ENCODE measurements at places on chromosomes 3 and 15.

DNA sequence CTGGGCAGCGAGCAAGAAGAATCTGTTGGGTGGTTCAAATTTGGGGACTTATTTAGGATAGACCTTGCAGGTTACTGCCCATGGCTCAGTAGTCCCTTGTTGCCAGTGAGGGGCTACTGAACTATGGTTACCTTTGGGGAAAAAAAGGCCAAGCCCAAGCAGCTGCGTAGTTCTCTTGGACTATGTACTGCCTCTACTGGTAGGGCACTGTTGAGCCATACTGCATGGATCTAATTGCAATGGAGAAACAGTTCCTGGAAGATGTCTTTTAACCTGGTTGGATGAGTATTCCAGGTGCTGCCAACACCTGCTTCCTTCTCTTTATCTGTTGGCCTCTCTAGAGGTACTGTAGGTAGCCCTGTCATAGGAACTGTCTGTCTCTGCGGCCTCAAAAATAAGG is 671.9 kb upstream of the CBLB start:
- H3K4me1 ChIP-seq, result no peaks in the 10 kb centered on the region
- H3K27me3 ChIP-seq, result no peaks in the 10 kb centered on the region
- no peak for DNase-seq
- H3K27ac ChIP-seq, result no peak overlapping the region
- no peak overlapping the region for H3K4me3 ChIP-seq

GRCh38 chr15:31223478-31224350 is 102.9 kb upstream of the KLF13 start:
- DNase-seq, result no peak
- no peaks in the 10 kb centered on the region for H3K36me3 ChIP-seq
- H3K27me3 ChIP-seq, result no peaks in the 10 kb centered on the region
- peak overlapping the region; percentile 66 for H3K27ac ChIP-seq
- H3K4me3 ChIP-seq, result no peak overlapping the region
- H3K4me1 ChIP-seq, result peaks cover 9% of the 10 kb centered on the region

DNA sequence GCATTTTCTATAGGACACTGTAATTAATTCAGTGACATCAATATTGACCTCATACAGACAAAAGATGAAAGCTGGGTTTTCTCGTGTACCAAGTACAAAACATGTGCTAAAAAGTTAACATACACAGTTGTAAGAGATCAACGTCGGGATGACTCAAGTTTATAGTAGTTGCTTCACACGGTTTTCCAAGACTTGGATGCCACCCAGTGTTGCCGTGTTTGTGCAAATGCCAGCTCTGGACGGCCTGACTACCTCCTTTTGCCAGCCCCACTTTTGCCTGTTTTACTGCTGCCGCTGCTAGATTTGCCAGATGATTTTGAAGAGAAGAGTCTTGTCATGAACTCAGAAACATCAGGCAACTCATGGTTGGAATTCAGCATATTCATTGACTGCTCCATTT is 17.6 kb downstream of the EMC7 start:
- peaks cover 56% of the 10 kb centered on the region for H3K36me3 ChIP-seq
- no peaks in the 10 kb centered on the region for H3K27me3 ChIP-seq
- no peak for DNase-seq
- no peak overlapping the region for H3K4me3 ChIP-seq
- no peak overlapping the region for H3K27ac ChIP-seq

DNA sequence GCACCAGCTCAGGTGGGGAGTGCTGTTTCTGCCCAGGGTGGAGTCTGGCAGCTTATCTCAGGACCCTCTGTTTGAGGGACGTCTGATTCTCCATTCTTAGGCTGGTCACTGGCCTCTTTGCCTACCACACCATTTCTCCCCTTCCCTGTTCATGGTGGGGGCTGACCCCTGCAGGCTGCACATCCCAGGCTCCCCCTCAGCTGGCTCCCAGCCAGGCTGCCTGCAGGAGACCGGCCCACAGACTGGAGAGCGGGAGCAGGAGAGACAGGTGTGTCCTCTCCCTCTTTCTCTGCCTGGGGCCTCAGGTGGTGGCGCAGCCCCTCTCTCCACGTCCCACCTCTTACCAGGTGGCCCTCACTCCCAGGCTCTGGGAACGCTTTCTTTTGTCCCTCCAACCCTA is 60.8 kb downstream of the RAB11A start:
- H3K36me3 ChIP-seq, result no peaks in the 10 kb centered on the region
- H3K27me3 ChIP-seq, result peaks cover 21% of the 10 kb centered on the region
- H3K27ac ChIP-seq, result no peak overlapping the region
- no peak overlapping the region for H3K4me3 ChIP-seq
- H3K4me1 ChIP-seq, result no peaks in the 10 kb centered on the region

GRCh38 chr15:35047528-35047927 is 37.6 kb downstream of the NANOGP8 start:
- H3K4me3 ChIP-seq, result no peak overlapping the region
- H3K36me3 ChIP-seq, result peaks cover under 1% of the 10 kb centered on the region
- H3K27me3 ChIP-seq, result no peaks in the 10 kb centered on the region
- DNase-seq, result no peak
- H3K4me1 ChIP-seq, result no peaks in the 10 kb centered on the region

DNA sequence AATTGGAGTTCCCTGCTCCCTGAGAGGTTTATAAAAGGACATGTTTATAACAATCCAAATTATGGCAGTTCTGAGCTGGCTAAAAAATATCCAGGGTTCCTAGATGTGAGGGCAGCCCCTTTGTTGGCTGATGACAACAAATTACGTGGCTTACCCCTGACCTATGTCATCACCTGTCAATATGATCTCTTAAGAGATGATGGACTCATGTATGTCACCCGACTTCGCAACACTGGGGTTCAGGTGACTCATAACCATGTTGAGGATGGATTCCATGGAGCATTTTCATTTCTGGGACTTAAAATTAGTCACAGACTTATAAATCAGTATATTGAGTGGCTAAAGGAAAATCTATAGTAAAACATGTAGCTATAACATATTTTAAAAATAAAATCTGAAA is 13.9 kb downstream of the AADAC start:
- no peak overlapping the region for H3K4me3 ChIP-seq
- no peaks in the 10 kb centered on the region for H3K4me1 ChIP-seq
- H3K27me3 ChIP-seq, result peaks cover 52% of the 10 kb centered on the region
- no peak overlapping the region for H3K27ac ChIP-seq
- no peak for DNase-seq

DNA sequence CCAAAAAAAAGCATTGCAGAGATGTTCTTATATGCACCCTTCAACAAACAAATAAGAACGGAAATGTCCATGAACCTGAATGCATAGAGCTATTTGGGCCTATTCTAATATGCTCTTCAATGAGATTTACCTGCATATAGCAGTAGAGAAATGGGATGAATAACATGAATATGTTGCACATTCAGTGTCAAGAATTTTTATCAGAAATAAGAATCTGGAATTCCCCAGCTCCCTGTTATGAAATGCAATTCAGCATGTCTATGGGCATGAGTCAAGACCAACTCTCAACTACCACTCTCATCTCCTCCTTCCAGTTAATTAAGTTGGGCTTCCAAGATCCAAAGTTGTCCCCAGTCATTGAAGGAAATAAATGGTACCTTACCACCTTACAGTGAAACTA is 133.7 kb upstream of the ALCAM start:
- no peak overlapping the region for H3K4me3 ChIP-seq
- H3K36me3 ChIP-seq, result no peaks in the 10 kb centered on the region
- H3K4me1 ChIP-seq, result no peaks in the 10 kb centered on the region
- H3K27ac ChIP-seq, result no peak overlapping the region

- peaks cover 9% of the 10 kb centered on the region for H3K27me3 ChIP-seq
- H3K4me3 ChIP-seq, result peak overlapping the region; percentile 64
- peaks cover 6% of the 10 kb centered on the region for H3K36me3 ChIP-seq
- DNase-seq, result peak; percentile 66
- no peak overlapping the region for H3K27ac ChIP-seq
Measured at GRCh38 chr3:58568572-58569286, 8.5 kb downstream of the FAM107A start.

DNA sequence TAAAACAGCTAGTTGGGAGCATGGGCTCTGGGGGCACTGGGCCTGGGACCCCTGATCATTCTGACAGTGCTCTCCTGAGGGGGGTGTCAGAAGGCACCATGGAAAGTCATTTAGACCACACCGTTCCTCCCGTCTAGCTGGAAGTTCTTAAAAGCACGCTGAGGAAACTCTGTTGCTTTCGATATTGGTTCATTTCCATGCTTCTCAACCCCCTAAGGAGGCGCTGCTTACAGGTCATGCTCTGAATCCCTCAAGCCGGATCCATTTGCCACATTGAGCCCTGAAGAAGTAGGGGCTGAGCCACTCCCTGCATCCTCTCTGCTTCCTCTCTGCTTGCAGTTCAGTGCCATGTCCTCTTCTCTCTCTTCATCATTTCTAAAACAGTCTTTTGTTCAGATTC is 187.2 kb downstream of the CACNA2D3 start:
- H3K27me3 ChIP-seq, result no peaks in the 10 kb centered on the region
- H3K4me3 ChIP-seq, result no peak overlapping the region
- H3K4me1 ChIP-seq, result no peaks in the 10 kb centered on the region

DNA sequence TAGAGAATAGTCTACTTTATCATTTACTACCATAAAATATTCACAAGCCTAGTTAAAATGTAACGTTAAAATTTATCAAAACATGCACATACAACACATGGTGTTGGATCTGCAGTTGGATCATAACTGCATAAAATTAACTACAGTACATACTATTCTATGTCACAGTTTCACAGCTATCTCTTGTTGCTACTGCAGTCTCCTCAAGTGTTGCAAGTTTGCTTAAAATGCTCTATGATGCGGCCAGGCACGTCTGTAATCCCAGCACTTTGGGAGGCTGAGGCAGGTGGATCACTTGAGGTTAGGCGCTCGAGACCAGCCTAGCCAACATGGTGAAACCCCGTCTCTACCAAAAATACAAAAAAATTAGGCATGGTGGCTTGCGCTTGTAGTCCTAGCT is 10.3 kb downstream of the PPP1R2 start:
- DNase-seq, result no peak
- peaks cover 48% of the 10 kb centered on the region for H3K36me3 ChIP-seq
- H3K27ac ChIP-seq, result peak overlapping the region; percentile 29
- no peaks in the 10 kb centered on the region for H3K27me3 ChIP-seq
- H3K4me3 ChIP-seq, result peak overlapping the region; percentile 16
- peaks cover 42% of the 10 kb centered on the region for H3K4me1 ChIP-seq

DNA sequence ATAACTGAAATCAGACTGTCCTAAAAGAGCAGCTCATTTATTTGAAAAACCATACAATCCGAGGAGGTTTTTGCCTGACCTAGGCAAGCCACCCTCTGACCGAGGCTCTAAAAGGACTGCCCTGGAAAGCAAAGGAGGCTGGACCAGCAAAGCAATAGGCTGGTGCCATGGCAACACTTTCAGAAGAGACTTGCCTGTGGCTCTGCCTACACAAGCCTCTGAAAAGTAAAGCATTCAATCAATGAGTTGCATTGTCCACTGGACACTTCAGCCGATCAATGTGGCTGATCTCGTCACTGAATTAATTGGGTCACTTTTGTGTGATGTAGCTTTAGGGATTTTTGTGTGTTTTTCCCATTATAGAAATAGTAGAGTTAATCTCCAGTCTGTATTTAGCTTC is 99.1 kb upstream of the SEMA6D start:
- no peaks in the 10 kb centered on the region for H3K36me3 ChIP-seq
- no peak overlapping the region for H3K4me3 ChIP-seq
- no peak for DNase-seq

DNA sequence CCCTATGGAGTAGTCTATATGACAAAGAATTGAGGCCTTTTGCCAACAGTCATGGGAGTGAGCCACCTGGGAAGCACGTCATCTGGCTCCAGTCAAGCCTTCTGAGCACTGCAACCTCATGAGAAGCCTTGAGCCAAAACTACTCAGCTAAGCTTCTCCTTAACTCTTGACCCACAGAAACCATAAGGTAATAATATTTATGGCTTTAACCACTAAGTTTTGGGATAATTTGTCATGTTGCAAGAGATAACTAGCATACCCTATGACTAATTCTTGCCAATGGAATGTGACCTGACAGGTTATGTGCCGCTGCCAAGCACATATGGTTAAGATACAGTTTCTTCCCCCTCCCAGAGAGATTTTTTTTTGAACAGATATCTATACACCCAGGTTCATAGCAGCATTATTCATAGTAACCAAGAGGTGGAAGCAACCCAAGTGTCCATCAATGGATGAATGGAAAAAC is 11.8 kb upstream of the SLC6A11 start:
- H3K27ac ChIP-seq, result no peak overlapping the region
- no peak for DNase-seq
- H3K4me1 ChIP-seq, result no peaks in the 10 kb centered on the region
- peaks cover 23% of the 10 kb centered on the region for H3K27me3 ChIP-seq
- no peak overlapping the region for H3K4me3 ChIP-seq
- no peaks in the 10 kb centered on the region for H3K36me3 ChIP-seq

GRCh38 chr15:57866149-57866736 is 159.7 kb downstream of the POLR2M start:
- no peak overlapping the region for H3K4me3 ChIP-seq
- peak; percentile 9 for DNase-seq
- H3K27me3 ChIP-seq, result peaks cover 18% of the 10 kb centered on the region
- no peaks in the 10 kb centered on the region for H3K36me3 ChIP-seq

DNA sequence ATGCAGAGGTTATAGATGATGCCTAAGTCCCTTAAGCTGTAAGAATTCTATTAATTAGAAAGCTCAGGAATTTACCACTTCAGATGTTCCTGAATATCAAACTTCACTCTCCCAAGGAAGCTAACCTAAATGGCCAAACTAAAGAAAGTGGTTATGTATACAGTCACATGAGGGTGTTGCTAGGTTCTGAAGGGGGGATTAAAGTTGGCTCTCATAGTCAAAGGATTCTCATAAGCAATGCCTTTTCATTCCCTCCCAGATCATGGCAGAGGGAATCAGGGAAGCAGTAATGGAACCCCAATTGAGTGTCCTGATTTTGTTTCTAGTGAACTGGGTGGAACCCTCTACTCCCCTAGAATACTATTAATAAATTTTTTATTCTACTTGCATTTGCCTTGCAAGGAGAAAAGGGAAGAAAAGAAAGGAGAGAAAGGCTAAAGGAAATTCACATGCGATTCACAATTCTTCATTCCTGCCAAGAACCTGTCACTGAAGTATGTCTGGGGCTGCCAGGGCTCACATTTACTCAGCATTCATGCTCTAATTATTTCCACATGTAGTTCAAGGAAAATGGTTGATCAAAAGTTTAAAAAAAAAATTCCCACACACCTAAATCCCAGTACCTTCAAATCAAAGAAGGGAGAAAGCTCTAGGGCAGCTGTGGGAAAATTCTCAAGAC is 25.1 kb downstream of the FSTL1 start:
- H3K27ac ChIP-seq, result no peak overlapping the region
- no peaks in the 10 kb centered on the region for H3K4me1 ChIP-seq
- H3K36me3 ChIP-seq, result no peaks in the 10 kb centered on the region
- DNase-seq, result no peak
- H3K4me3 ChIP-seq, result no peak overlapping the region

- H3K36me3 ChIP-seq, result no peaks in the 10 kb centered on the region
- no peaks in the 10 kb centered on the region for H3K27me3 ChIP-seq
- no peaks in the 10 kb centered on the region for H3K4me1 ChIP-seq
- no peak overlapping the region for H3K4me3 ChIP-seq
- no peak for DNase-seq
- no peak overlapping the region for H3K27ac ChIP-seq
Measured at GRCh38 chr3:176663837-176664831, 533.1 kb downstream of the TBL1XR1 start.

DNA sequence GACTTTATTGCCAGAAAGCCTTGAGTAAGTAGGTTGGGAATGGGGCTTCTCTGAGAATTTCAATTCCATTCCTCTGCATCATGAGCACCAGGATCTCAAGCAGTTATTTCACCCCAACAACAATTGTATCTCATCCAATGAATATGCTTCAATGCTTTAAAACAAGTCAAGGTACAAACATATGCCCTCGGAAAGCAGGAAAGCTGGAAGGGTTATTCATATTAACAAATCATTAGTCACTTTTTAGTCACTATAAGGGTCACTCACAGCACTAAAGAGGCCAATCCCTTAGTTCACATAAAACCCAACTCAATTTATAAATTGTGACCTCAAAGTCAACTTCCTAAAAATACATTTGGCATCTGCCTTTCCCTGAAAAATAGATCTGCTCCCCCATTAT is 16.2 kb downstream of the MB21D2 start:
- H3K4me1 ChIP-seq, result peaks cover 13% of the 10 kb centered on the region
- H3K36me3 ChIP-seq, result peaks cover 6% of the 10 kb centered on the region
- H3K4me3 ChIP-seq, result no peak overlapping the region
- H3K27ac ChIP-seq, result no peak overlapping the region
